ENCODE measurements at places on chromosomes 7 and 10. TPM values are rescaled to one million over a fixed set of nuclear protein-coding genes. Genes with fewer than 3 reads are reported as not detected.

- no peak overlapping the region for H3K4me3 ChIP-seq
- no peak overlapping the region for H3K27ac ChIP-seq
- no peaks in the 10 kb centered on the region for H3K36me3 ChIP-seq
- no peaks in the 10 kb centered on the region for H3K27me3 ChIP-seq
These were observed 182.8 kb upstream of the CHRM2 start for GRCh38 chr7:136685501-136686173.

DNA sequence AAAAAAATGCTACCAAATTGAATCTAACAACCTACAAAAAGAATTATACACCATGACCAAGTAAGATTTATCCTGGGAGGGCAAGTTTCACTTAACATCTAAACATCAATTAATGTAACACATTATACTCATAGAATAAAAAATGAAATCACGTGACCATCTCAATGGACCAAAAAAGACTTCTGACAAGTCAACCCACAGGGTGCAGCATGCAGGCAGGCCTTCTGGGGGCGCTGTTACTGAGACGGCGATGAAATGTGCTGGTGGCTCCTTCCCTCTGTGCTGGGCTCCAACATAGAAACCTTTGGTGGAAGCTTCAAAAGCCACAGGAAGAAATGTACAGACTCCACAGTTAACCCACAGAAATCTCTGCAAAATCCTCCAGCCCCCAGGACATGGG is 103.1 kb downstream of the INHBA start:
- H3K27me3 ChIP-seq: no peaks in the 10 kb centered on the region
- no peaks in the 10 kb centered on the region for H3K36me3 ChIP-seq
- H3K4me1 ChIP-seq: no peaks in the 10 kb centered on the region

- H3K4me1 ChIP-seq: peaks cover 18% of the 10 kb centered on the region
- H3K27ac ChIP-seq: no peak overlapping the region
- DNase-seq: no peak
- no peaks in the 10 kb centered on the region for H3K27me3 ChIP-seq
- no peak overlapping the region for H3K4me3 ChIP-seq
These were observed 129.2 kb downstream of the BBS9 start for GRCh38 chr7:33258491-33258951.

DNA sequence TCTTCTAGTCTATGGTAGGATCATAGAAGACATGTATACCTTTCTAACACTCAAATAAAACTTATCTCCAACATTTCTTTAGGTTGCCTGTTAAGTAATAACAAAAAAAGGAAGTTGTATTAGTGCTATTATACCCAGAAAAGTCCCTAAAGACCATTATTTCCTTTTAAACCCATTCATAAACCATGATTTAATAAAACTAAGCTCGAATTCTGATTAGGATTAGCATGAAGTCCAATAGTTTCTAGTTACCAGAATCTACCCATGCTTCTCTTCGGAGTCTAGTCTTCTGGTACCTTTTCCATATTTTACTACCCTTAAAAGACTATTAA is 62.7 kb downstream of the USP6NL start:
- DNase-seq: no peak
- no peaks in the 10 kb centered on the region for H3K36me3 ChIP-seq
- H3K4me1 ChIP-seq: peaks cover 65% of the 10 kb centered on the region
- H3K27me3 ChIP-seq: no peaks in the 10 kb centered on the region
- H3K27ac ChIP-seq: no peak overlapping the region

DNA sequence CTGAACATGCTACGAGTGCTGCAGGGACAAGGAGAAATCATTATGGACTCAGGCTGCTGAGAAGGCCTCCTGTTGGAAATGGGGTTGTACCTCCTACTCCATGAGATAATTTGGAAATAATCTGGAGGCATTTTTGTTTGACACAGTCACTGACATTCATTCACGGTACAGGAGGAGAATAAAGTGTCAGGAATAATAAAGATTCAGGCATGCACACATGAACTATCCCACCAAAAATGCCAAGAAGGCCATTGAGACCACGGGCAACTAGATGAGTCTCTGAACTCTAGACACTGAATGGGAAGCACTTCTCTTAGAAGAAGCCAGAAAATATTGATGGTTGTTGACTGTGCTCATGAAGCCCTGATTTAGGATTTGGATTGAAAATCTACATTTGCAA is 220.9 kb upstream of the HABP2 start:
- no peaks in the 10 kb centered on the region for H3K4me1 ChIP-seq
- DNase-seq: no peak
- no peak overlapping the region for H3K4me3 ChIP-seq
- peaks cover 12% of the 10 kb centered on the region for H3K27me3 ChIP-seq
- no peak overlapping the region for H3K27ac ChIP-seq

DNA sequence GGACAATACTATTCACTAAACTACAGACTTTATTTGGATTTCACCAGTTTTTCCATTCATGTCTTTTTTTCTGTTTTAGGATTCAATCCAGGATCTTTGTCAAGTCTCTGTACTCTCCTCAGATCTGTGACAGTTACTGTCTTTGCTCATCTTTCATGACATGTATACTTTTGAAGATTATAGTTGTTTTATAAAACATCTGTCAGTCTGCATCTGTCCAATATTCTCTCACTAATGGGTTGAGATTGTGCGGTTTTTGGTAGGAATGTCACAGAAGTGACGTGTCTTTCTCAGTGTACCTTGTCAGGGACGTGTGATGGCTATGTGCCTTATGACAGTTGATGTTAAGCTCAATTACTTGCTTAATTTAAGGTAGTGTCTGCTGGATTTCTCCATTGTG is 124.9 kb upstream of the TPK1 start:
- H3K27ac ChIP-seq: no peak overlapping the region
- no peaks in the 10 kb centered on the region for H3K36me3 ChIP-seq
- no peaks in the 10 kb centered on the region for H3K27me3 ChIP-seq
- H3K4me3 ChIP-seq: no peak overlapping the region
- H3K4me1 ChIP-seq: no peaks in the 10 kb centered on the region

DNA sequence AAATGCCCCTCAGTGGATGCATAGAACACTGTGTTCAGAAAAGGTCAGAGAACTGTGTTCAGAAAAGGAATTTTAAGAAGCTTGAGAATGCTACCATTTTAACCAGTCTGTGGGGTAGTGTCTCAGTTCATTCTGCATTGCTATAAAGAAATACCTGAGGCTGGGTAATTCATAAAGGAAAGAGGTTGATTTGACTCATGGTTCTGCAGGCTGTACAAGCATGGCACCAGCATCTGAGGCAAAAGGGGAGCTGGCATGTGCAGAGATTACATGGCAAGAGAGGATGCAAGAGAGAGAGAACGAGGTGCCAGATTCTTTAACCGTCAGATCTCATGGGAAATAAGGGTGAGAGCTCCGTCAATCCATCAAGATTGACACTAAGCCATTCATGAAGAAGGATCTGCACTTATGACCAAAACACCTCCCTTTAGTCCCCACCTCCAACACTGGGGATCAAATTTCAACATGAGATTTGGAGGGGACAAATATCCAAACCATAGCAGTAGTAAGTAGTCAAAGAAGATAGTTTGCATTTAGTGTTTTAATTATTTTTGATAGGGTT is 119.8 kb downstream of the FAM107B start:
- DNase-seq: no peak
- H3K4me3 ChIP-seq: no peak overlapping the region
- H3K4me1 ChIP-seq: peaks cover 9% of the 10 kb centered on the region

DNA sequence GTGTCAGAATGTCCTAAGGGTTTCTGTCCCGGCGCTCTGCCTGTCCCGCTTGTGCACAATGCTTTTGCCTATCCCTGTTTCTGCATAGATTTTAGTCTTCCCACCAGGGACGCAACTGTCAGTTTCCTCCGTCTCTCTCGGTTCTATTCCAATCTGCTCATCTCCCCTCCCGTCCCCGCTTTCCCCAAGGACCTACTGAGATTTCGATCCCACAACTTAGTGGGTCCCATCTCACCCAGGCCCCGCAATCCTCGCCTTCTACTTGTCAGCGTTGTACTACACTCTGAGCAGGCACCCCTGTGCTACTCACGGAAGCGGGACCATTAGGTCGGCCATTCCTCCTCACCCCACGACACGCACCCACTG is 519 bp upstream of the ZNF655 start:
- peak; percentile 16 for DNase-seq
- peaks cover 11% of the 10 kb centered on the region for H3K36me3 ChIP-seq
- peak overlapping the region; percentile 99 for H3K4me3 ChIP-seq
- H3K27me3 ChIP-seq: no peaks in the 10 kb centered on the region
- peaks cover 43% of the 10 kb centered on the region for H3K4me1 ChIP-seq

DNA sequence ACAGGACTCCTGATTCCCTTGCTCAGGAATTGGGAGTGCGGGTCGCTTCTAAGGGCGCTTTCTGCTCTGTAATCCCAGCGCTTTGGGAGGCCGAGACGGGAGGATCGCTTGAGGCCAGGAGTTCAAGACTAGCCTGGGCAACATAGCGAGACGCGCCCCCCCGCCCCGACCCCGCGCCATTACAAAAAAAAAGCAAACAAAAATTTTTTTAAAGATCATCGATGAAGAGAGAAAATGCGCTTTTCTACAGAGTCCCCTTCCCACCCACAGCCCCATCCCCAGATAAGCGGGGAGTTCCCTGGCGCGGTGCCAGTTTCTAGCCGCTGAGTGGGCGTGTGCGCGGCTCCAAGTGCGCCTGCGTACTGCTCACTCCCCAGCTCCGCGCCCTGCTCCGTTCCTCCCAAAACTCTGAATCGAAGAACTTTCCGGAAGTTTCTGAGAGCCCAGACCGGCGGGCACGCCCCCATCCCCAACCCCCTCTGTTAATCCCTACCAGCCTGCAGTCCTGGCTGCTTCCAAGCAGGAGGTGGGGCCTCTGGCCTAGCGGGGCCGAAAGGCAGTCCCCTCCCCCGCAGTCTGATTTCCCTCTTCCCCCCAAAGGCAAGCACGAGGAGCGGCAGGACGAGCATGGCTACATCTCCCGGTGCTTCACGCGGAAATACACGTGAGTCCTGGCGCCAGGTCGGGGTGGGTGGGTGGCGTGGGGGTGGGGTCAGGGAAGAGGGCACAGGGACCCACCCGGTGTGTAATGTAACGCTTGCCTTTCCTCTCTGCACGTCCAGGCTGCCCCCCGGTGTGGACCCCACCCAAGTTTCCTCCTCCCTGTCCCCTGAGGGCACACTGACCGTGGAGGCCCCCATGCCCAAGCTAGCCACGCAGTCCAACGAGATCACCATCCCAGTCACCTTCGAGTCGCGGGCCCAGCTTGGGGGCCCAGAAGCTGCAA is 1.0 kb downstream of the HSPB1 start:
- peak overlapping the region; percentile 64 for H3K4me3 ChIP-seq
- H3K27ac ChIP-seq: peak overlapping the region; percentile 23
- no peaks in the 10 kb centered on the region for H3K27me3 ChIP-seq
- DNase-seq: peak; percentile 86
- H3K4me1 ChIP-seq: peaks cover 72% of the 10 kb centered on the region
- no peaks in the 10 kb centered on the region for H3K36me3 ChIP-seq

DNA sequence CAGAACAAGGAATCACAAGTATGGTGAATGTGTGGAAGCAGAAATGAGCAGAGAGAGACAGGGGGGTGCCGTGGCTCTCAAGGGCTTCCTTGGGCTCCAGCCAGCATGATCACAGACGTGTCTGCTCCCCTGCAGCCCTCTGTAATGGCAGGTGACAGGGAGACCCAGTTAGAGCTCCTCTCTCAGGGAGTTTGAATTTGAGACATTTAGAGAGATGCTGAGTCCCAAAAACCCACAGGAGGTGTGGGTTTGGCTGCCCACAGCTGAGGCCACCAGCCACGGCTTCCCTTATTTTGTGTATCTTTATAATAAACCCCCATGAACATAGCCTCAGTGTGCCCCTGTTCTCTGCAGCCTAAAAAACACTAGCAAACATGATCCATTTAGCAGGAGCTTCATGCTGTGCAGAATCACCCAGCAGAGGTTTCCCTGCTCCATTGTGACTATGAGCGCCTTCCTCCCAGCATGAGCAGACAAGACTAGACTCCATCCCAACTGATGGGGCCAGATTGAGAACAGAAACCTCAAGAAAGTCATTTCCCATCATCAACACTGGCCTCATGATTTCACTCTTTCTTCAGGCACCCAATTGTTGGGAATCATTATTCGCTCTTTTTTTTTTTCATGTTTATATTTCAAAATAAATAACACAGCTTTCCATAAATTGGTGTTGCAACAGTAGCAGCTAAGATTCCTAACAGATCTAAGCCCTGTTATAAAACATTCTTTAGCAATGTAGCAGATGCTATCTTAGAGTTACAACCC is 13.4 kb downstream of the NOD1 start:
- DNase-seq: no peak
- H3K36me3 ChIP-seq: no peaks in the 10 kb centered on the region
- no peak overlapping the region for H3K4me3 ChIP-seq

DNA sequence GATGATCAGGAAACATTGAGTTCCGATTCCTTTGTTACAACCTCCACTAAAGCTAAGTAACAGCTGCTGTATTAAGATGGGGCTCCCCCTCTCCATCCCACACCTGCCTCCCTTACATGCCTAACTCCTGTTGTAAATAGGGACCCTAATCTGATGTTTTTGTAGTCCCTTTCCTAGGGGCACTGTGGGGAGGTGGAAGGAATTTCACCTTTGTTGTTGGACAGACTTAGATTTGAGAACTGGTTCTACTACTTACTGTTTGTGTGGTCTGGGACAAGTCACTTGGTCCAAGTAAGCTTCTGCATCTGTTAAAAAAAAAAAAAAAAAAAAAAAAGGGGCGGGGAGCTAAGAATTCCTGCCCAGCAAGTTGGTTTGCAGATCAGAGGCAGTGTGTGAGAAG is 42.6 kb downstream of the KIAA1217 start:
- no peak for DNase-seq
- no peak overlapping the region for H3K4me3 ChIP-seq
- H3K4me1 ChIP-seq: no peaks in the 10 kb centered on the region
- no peak overlapping the region for H3K27ac ChIP-seq

DNA sequence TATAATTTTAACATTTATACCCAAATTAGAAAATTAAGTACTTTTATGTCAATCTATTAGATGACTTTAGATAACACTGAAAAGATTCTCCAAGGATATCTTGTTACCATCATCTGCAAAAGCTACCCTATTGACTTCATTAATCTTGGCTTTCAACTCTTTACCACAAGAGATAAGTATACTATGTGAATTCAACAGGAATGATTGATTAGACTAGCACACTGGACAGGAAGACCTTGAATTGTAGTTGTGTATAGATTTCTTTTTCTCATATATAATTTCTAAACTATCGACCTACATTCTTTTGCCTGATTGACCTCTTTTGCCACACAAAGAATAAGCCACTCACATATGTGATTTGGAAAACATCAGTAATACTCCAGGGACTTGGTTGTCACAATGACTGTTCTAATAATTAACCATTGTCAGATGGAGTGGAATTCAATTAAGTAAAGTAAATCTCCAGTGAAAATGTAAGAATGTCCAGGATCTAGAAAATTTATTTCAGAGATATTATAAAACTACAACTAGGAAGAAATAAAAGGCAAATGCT is 1132.0 kb downstream of the SORCS1 start:
- DNase-seq: no peak
- no peaks in the 10 kb centered on the region for H3K36me3 ChIP-seq
- no peaks in the 10 kb centered on the region for H3K4me1 ChIP-seq
- H3K4me3 ChIP-seq: no peak overlapping the region

CASP2 gene
- 21.2 TPM for total RNA-seq

NT5C3A gene
- total RNA-seq: 22.8 TPM

ST8SIA6 gene
- total RNA-seq: not detected

AGBL3 gene
- 7.2 TPM for total RNA-seq

SLC25A40 gene
- total RNA-seq: 18.0 TPM

ZNF438 gene
- total RNA-seq: 1.2 TPM
